NCI-H524 (cell line): ENCODE measurements at places on chromosomes 12 and 14.

- no peak for DNase-seq
Observed at GRCh38 chr14:69999261-69999674, 120.1 kb downstream of the SMOC1 start.

- DNase-seq = no peak
Observed at GRCh38 chr12:32080435-32080834, 26.2 kb upstream of the BICD1 start.

DNA sequence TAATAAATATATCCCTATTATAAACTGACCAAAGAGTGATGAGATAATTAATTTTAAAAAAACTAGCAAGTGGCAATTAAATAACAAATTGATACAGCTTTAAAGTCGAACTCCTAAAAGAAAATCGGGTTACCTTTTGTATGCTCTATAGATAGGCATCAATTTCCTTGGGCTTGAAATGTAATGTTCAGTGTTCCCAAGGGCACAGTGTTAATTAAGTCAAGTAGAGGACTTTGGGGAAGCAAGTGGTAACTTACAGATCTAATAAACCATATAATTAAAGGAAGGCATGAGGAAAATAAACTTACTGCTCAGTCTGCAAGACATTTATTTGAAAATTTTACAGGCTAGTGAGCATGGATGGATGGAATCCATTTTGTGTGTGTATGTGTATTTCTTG lies 220.9 kb downstream of the FSCB start:
- DNase-seq = no peak

DNA sequence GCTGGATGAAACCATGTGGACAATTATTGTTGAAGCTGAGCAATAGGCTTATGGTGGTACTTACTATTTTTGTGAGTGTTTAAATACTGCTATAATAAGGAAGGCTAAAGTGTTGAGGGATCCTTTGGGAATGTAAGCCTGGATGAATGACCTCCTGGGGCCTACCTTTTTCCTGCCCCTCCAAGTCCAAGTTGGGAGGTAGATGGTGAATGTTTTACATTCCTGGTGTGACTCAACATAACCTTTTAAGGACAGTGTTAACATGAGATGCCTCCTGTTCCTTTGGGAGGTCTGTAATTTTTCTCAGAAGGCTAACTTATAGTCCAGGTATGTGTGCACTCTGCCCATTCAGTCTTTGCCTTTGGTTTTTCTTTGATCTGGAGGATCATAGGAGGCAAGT lies 315.9 kb downstream of the NRXN3 start:
- DNase-seq = no peak

DNA sequence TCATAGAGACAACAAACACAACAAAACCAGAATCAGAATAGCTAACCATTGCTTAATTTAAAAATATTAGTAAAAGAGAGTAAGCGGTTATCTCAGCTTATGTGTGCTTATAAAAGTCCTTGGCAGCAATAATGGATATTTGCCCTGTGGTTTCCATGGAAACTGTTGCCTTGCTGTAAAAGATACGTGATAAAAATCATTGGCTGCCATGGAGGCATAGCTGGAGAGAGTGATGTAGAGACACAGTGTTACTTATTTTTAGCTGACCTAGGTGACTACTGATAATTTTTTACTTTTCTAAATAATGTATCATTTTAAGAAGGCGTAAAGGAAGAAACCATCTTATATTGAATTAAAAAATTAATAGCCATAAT lies 92.9 kb downstream of the ERC1 start:
- peak; percentile 28 for DNase-seq
